ENCODE measurements at places on chromosomes 12 and 14. TPM values are rescaled to one million over a fixed set of nuclear protein-coding genes. Genes with fewer than 3 reads are reported as not detected.

Gene AQP6
- not detected for total RNA-seq

Gene LBHD2
- total RNA-seq = not detected

GRCh38 chr12:52673217-52673616 is 7.0 kb downstream of the KRT1 start:
- no peak for DNase-seq

DNA sequence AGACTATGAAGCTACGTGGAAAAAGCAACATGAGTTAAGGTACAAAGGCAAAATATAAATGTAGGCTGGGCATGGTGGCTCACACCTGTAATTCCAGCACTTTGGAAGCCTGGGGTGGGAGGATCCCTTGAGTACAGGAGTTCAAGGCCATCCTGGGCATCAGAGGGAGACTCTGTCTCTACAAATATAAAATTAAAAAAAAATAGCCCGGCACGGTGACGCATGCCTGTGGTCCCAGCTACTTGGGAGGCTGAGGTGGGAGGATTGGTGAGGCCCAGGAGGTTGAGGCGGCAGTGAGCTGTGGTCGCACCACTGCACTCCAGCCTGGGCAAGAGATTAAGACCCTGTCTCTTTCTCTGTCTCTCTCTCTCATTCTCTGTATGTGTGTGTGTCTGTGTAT is 4.0 kb upstream of the VPS37B start:
- DNase-seq = no peak

- no peak for DNase-seq
These were observed 173.1 kb downstream of the FBXL14 start for GRCh38 chr12:1421091-1421846.

DNA sequence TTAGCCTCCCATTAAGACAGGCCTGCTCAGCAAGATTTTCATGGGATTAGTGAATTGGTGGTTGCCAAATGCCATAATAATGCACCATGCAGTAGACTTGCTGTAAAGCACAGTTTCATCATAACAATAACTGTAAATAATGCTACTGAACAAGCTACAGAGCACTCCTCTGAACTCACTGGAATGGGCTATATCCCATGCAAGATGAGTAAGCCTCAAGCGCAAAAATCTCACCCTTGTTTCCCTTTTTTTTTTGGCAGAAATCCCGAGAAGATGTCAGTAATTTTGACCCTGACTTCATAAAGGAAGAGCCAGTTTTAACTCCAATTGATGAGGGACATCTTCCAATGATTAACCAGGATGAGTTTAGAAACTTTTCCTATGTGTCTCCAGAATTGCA is 145.9 kb upstream of the HIF1A start:
- no peak for DNase-seq

DNA sequence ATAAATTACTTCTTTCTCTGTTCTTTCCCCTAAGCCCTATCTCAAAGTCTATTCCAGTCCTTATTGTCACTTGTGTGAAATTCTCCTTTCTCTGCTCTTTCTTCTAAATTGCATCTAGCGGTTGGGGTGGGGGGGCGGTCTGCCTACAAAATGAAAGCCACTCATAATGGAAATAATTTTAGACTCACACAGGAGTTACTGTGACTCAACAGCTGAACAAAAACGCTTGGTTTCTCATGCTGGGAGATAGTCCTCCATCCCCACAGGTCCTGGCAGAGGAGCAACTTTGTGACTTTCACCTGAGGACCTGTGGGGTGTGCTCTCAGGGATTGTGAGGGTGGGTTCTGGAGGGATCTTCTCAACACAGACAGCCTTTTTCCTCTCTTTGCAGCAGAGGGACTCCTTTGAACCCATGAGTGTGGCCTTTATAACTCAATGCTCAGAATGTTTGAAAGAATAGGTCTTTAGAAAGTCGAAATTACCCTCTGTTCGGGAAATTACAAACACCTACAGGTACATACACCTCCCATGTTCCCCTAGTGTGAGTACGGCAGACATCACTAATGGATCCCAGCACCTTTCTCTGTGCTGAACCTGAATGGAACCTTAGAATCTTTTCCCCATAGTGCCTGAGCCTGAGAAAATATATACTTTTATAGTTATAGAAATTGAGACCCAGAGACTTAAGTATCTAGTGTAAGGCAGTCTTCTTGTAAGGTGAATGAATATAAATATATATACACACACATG is 109.7 kb downstream of the CHST11 start:
- DNase-seq = peak; percentile 72

GRCh38 chr14:95300697-95301526 is 18.8 kb downstream of the CLMN start:
- no peak for DNase-seq
